ENCODE measurements at places on chromosomes 5 and 9.

GRCh38 chr9:33476503-33476902 lies 2.8 kb upstream of the NOL6 start:
- DNase-seq = no peak

DNA sequence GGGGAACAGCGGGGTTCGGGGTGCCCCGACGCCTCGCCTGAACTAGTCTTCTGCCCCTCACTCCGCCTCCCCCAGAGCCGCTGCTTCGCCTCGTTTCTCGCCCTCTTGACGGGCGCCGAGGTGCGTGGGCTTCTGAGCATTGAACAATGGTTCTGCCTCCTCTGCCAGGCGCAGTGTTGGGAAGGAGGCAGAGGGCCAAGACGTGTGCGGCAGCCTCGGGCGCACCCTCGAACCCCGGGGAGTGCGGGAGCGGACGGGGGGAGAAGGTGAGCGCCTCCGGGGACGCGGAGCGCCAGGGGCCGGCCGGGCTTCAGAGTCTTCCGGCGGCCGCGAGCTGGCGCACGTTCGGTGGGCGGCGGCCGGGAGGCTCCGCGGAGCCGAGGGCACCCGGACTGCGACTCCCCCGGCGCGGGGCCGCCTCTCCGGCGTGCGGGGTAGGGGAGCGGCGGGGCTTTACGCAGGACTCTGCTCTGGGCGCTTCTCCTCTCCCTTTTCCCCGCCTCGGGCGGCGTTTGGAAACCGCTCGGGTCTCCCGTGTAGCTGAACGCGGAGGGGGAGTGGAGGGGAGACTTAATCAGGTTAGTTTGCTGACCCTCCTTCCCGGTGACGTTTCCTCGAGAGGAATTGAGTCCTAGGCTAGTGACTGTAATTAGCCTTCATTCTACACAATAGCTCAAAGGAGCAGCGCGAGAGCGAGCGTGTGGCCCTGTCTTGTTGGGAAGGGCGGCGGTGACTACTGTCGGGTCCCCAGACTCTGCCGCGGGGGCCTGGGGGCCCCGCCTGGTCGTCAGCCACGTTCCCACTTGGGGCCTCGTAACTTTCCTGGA lies 1.1 kb downstream of the VLDLR start:
- DNase-seq = peak; percentile 66

GRCh38 chr5:43367909-43368669 lies 44.1 kb downstream of the CCL28 start:
- DNase-seq = no peak

GRCh38 chr5:179326122-179326927 lies 18.9 kb downstream of the ADAMTS2 start:
- peak; percentile 92 for DNase-seq

DNA sequence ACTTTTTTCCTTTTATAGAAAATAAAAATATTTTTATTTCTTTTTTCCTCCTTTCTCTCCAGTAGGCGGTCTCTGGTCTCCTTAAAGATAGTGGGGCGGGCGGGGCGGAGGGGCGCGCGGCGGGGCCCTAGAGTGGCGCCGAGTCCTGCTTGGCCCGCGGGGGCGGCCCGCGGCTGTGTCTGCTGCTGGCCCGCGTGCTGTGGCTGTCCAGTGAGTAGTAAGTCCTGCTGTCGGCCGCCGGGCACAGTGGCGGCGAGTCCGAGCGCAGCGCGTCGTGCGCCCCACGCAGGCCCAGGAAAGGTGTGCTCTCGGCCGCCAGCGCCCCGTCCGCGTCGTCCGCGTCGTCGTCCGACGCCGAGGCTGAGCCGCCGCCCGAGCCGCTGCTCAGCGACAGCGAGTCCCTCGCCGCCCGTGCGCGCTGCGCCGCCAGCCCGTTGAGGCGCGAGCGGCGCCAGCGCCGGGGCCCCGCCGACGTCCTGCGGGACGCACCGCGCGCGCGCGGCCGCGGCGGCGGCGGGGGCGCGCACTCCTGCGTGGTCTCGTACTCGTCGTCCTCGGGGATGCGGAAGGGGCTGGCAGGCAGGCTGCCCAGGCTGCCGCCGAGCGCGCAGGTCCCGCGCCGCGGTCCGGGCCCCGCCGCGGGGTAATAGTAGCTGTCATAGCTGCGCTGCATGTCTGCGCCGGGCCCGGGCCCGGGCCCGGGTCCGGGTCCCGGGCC lies 52.3 kb downstream of the PSD2 start:
- peak; percentile 95 for DNase-seq

DNA sequence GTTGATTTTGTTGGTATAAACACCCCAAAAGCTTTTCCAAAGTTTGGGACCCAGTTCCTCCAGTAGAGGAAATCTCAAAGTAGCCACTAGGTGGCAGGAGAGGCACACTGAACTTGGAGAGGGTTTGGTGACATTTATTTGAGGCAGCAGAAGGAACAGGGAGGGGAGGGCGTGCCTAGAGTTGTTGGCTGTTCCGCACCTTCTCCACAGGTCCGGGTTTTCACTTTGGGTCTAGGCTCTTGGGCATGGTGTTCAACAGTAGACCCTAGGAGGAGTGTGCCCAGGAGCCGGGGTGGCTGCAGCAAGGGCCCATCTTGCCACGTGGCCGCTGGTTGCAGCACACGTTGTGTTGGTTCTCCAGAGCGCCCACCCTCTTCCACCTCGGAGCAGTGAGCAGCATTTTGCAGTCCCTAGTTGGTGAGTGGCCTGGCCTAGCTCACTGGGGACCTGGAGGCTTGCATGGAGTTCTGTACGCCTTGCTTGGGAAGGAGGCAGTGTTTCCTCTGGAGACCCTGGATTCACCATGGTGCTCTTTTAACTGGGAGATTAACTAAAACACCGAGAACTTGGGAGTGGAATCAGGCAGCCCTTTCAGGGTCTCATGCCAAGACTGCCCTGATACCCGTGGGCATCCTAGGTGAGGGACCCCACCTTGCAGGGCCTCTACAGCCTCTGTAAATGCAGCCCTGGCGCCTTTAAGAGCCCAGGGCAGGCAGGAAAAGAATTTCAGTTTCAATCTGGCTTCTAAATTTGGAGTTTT lies 28.2 kb downstream of the PTPA start:
- peak; percentile 85 for DNase-seq

DNA sequence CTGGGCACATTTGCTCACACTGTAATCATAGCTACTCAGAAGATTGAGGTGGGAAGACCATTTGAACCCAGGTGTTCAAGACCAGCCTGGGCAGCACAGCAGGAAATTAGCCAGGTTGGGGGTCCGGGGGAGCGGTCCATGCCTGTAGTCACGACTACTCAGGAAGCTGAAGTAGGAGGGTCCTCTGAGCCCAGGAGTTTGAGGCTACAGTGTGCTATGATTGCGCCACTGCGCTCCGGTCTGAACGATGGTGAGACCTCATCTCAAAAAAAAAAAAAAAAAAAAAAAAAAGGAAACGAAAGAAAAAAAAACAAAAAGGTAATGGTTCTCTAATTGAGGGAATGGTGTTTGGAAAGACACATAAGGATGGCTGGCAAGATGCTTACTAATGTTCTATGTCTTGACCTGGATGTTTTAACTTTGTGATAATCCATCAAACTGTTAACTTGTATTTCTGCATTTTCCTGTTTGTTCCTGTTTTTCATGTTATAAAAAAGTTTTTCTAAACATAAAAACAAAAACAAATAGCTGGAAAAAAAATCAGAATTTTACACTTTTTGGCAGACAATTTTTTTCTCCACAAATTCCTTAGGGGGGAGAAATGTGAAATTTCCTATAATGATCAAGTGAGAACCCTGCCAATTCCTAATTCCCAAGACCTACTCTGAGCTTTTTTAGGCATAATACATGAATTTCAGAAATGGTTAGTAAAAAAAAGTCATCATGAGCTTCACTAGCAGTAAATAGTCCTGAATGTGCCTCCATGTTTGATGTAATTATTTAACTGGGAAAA lies 96.9 kb downstream of the DENND1A start:
- DNase-seq = no peak

DNA sequence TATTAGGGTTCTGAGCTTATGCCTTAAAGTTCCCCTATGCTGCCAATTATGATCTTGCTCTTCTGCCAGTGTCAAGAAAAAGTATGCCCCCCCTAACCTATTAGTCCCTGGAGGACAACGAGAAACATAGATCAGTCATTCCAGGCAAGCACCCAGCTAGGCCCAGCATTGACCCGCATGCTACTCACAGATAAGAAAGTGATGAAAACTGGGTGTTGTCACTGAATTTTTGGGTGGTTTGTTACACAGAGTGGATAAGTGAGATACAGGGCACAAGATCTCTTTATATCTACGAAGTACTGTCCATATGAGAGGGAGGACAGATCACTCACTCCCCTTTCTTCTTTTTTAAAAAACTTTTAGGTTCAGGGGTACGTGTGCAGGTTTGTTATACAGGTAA lies 6.4 kb upstream of the TEX48 start:
- no peak for DNase-seq

GRCh38 chr5:133698646-133699526 lies 86.5 kb upstream of the FSTL4 start:
- no peak for DNase-seq

GRCh38 chr5:139872851-139873794 lies 77.5 kb downstream of the PSD2 start:
- DNase-seq = no peak

- DNase-seq = no peak
Measured at GRCh38 chr9:13661014-13661413, 381.5 kb upstream of the MPDZ start.

DNA sequence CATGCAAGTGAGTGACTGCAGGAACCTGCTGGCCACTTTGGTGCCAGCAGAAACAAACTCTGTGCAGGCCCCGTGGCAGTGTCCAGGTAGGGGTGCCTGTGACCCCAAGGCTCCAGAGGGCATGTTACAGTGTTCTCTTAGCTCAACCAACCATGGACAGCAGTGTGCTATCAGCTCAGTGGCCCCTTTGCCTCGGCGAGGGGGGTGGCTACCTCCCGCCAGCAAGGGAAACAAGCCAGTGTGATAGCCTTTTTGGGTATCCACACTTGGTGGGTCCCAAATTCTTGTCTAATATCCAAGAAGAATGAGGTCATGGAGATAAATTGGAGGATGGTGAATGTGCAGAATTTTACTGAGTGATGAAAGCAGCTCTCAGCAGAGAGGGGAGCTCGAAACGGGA lies 298.6 kb upstream of the SLC30A5 start:
- no peak for DNase-seq

DNA sequence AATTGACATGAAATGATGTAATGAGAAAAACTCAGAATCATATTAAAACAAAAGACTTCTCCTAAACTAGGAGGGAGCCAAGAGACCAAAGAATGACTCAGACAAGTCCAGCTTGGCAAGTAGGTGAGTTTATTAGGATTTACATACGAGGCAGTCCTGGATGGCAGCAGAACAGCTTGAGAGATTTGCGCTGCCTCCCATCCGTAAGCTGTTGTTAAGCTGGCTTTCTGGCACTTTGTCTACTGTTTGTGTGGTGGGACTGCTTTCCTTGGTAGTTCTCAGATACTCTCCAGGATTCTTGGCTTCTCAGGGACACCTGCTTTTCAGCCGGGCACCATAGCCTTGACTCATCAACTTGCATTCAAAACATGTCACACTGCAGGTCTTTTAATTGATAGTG lies 57.6 kb downstream of the COX7C start:
- no peak for DNase-seq

GRCh38 chr5:111932199-111932598 lies 175.2 kb upstream of the NREP start:
- DNase-seq = no peak

- DNase-seq = no peak
Measured at GRCh38 chr5:34915856-34916192, 313 bp downstream of the BRIX1 start.

DNA sequence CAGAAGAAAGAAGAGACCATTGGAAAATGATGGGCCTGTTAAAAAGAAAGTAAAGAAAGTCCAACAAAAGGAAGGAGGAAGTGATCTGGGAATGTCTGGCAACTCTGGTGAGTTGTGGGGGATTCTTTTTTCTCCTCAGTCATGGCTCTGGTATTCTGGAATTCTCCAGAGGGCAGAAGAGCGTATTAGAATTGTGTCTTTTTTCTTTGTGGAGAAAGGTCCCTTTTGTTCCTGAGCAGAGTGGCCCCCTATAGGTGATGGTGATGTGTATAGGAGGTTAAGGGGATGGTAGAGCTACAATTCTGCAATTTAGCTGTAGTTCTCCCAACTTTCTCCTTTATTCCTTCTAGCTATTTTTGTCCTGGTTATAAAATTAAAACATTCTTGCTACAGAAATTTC lies 1.6 kb upstream of the DHFR start:
- DNase-seq = no peak

DNA sequence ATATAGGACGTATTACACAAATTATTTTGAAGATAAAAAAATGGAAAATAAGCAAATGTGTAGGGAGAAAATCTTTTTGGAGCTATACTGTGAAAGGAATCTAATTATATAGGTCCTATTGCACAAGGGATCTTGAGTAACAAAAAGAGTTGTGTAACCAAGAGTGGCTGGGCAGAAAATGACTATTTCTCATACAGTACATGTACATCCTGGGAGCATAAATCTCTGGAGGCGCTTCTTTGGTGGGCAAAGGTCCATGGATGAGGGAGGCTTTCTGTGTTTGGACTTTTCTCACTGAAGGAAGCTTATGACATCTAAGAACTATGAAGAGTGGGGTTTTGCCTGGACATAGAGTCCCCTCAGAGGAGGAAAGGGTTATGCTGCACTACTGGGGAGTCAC lies 29.8 kb downstream of the ANKS6 start:
- no peak for DNase-seq

GRCh38 chr5:137565450-137565849 lies 66.3 kb upstream of the SPOCK1 start:
- no peak for DNase-seq

DNA sequence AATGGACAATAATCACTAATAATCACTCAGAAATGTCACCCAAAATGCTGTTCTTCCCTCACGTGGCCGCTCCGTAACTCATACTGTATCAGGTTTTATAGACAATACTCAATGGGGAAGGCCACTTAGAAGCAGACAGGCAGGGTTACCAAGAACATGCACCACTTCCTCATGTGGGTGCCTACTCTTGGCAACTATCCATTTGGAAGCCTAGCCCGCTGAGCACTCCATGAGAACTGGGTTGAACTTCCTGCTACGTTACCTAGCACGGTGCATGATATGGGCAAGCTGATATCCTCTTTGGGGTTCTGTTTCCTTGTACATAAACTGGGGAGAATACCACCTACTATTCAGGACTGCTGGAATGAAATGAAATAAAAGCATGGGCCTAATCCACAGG lies 14.3 kb downstream of the DAP start:
- DNase-seq = no peak

DNA sequence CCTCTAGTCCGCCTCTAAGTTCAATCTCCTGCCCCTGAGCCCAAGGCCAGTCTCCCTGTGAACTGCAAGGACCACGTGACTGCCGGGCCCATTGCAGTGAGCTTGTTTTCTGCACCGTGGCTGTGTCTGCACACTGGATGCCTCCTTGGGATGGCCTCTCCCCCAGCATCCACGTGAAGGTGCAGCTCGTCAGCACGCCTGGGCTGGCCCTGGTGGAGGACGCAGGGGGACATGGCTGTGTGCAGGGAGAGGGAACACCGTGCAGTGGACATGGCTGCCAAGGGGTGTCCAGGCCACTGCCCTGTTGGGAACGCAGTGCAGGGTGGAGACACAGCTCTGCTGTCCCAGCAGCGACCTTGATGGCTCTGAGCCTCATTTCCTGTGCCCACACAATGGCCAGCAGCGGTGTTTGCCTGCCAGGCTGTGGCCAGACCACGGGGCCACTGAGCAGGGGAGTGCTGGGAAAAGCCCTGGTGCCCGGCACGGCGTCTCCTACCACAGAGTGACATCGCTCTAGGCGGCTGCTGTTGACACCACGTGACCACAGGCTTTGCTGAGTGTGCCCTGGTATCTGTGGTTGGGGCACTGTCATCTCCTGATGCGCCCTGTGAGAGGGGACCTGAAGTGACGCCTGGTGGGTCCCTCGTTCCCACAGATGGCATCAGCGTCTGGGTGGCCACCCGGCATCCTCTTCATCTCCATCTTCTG lies 26.9 kb upstream of the EXOC3 start:
- no peak for DNase-seq

Measured in SK-N-SH (cell line).